NK-92 treated with Interleukin-12 subunit alpha and Interleukin-12 subunit beta, amount 100 ng/mL, for 24 hours (cell line): ENCODE measurements at places on chromosomes 6 and 20.

GRCh38 chr6:56448046-56448445 lies 194.6 kb downstream of the DST start:
- DNase-seq, result no peak

- no peak for DNase-seq
These were observed 119.4 kb upstream of the LY86 start for GRCh38 chr6:6469074-6469473.

GRCh38 chr20:20399531-20400500 lies 31.9 kb downstream of the INSM1 start:
- DNase-seq, result no peak

DNA sequence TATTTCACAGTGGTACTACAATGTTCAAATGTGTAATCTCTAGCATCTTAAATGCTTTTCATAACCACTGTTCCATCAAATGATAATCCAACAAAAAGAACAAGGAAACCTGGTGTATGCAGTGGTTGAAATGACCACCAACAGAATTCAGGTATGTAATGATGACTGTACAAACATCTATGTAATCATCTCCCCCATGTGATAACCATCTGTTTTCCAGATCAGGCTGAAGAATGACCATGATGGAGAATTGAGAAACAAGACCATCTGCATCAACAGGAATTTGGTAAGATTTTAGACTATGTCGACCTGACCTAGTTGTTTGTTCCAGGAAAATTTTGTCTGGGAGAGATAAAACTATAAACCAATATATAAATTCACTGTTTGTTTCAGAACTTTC lies 81.3 kb upstream of the ASCC3 start:
- no peak for DNase-seq

DNA sequence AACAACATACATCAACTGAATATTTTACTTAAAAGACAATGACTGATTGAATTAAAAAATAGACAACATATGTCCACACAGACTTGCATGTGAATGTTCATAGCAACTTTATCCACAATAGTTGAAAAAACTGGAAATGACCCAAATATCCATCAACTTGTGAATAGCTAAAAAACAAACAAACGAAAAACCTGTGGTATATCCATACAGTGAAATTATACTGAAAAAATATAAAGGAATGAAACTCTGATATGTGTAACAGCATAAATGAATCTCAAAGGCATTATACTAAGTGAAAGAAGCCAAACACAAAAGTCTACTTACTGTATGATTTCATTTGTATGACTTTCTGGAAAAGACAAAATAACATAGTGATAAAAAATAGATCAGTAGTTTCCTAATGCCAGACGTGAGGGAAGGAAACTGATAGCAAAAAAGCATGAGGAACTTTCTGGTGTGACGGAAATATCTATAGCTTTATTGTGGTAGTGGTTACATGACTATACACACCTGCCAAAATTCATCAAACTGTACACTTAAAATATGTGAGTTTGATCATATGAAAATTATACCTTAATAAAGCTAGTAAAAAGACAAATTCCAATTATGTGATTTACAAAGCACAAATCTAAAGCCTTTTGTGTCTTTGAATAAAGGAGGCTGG lies 123.2 kb downstream of the BACH2 start:
- DNase-seq, result no peak

DNA sequence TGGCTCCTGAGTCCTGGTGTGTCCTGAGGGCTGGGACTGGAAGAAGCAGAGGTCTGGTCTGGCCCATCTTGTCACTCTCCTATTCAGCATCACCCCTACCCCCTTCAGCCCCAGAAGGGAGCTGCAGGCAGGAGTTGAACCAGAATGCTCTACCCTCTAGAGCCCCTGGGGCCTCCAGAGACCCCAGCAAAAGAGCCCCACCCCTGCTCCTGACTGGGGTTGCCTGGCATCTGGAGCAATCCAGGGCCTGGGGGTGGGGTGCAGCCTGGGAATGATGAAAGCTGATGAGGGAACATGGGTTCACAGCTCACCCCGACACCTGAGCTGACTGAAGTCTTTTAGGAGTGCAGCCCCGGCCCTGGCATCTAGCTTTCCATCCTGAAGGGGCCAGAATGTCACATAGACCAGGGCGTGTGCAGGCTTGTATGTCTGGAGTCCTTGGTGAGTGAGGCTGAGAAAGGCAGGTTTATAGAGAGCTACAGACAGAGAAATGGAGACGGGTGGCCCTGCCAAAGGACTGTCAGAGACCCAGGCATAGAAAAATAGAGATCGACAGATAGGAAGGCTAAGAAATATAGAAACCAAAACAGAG lies 12.2 kb downstream of the FGD2 start:
- DNase-seq, result no peak

GRCh38 chr6:128499079-128499731 lies 21.2 kb downstream of the PTPRK start:
- no peak for DNase-seq

DNA sequence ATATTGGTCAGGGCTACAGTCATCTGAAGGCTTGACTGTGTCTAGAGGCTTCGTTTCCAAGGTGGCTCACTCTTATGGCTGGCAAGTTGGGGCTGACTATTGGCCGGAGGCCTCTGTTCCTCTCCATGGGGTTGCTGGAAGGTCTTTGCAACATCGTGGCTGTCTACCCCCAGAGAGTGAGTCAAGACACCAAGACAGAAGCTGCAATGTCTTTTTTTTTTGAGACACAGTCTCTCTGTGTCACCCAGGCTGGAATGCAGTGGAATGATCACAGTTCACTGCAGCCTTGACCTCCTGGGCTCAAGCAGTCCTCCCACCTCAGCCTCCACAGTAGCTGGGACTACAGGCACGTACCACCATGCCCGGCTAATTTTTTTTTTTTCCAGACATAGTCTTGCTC lies 29.4 kb upstream of the KIF3B start:
- no peak for DNase-seq

GRCh38 chr6:84605298-84605697 lies 159.1 kb downstream of the TBX18 start:
- DNase-seq, result no peak

GRCh38 chr20:50873585-50873984 lies 57.7 kb downstream of the ADNP start:
- no peak for DNase-seq

DNA sequence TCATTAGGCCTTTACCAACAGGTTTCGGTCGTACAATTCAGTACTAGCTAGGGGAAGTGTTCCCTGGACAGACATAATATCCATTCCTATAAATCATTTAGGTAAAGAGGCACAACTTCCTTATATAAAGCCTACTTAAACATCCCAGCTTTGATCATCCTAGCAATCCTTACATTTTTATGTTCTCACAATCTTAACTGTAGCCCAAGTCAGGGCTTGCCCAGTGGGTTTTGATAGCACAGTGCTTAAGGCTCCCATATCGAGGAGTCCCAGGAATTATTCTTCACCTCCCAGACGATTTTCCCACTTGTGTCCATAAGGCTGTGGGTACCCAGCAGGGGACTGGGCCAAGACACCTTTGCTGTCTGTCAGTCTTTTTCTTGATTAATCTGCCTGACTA lies 63.2 kb downstream of the E2F3 start:
- DNase-seq, result no peak

GRCh38 chr20:37600486-37600885 lies 72.8 kb upstream of the BLCAP start:
- DNase-seq, result no peak

- DNase-seq, result no peak
These were observed 110.9 kb downstream of the SMLR1 start for GRCh38 chr6:130937942-130938604.

DNA sequence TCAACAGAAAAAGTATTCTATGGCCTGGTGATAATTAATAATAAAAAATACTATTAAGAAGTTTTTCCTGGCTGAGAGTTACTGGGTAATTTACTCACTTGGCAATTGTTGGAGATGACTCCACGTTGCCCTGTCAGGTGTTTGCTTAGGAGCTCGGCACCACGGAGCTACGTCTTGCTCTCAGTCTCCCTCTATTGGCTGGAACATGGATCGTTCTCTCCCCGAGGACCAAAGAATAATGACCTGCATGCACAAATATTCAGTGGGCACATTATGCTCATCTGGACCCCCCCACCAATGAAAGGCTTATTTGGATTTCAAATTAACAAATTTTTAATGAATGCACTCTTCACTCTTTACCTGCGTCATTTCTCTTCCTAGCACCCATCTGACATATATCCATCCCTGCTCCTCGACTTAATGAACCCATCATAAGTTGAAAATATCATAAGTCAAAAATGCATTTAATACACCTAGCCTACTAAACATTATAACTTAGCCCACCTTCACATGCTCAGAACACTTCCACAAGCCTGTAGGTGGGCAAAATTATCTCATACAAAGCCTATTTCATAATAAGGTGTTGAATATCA lies 71.0 kb upstream of the CD83 start:
- no peak for DNase-seq

- DNase-seq, result no peak
These were observed 72.1 kb downstream of the TSHZ2 start for GRCh38 chr20:53044296-53044695.

DNA sequence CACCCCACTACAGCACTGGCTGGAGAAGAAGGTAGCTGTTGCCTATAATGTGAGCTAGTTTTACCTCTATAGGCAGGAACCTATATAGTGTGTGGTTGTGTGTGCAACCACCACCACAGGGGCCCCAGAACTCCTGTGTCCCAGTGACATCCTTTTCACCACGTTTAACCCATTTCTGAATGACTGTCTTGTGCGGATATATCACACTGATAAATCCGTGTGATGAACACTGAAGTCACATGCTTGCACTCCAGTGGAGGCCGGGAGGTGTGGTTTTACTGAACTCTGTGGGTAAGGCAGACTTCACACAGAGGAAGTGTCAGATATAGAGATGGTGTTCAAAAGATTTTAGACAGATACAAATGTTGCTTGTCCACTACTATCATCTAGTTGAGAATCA lies 32.5 kb downstream of the SDHAF4 start:
- DNase-seq, result no peak

DNA sequence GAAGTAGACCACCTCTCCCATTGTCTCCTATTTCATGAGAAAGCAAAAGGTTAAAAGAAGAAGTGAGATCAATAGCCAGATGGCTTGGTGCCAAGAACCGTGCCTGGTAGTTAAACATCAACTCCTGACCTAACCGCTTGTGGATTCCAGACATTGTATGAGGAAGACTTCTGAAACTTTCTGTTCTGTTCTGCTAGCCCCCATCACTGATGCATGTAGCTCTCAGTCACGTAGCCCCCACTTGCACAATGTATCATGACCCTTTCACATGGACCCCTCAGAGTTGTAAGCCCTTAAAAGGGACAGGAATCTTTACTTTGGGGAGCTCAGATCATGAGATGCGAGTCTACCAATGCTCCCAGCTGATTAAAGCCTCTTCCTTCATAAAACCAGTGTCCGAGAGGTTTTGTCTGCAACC lies 301.2 kb downstream of the RNGTT start:
- no peak for DNase-seq
